Tibial artery (tissue), 4 donors: ENCODE measurements at places on chromosomes 1 and 21.
A peak's percentile ranks its signal among the peaks of the same experiment; 100 is the strongest.

DNA sequence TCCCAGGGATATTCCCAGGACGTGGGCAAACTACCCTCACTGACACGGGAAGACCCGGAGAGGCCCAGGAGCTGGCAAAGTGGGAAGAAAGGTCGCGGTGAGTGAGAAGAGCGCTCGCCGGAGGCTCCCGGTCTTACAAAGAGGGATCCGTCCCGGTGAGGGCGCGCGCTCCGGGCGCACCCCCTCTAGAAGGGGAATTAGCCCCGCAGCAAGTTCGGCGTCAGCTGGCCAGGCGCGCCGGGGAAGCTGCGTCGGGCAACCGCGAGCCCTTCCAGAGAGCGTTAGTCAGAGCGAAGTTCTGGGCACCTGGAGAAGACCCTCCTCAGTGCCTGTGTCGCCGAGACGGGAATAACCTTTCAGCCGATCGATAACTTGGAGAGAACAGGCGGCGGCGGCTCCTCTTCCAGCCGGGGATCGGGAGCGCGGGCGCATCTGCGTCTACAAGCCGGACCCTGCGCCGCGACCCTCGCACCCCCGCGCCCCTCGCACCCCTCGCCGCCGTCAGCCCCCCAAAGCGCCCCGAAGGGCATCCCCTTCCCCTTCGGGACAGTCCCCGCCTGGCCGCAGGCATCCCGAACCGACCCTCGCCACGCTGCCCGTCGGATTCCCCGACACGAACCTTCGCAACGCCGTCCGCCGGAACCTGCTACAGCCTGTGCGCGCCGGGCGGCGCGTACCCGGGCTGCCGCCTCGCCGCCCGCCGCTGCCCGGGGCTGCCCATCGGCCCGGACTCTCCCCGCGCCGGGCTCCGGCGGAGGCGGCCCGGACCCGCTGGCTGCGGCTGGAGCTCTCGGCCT is 485 bp downstream of the SIPA1L2 start:
- peak overlapping the region; percentile 70 for H3K4me3 ChIP-seq
- H3K27me3 ChIP-seq: no peaks in the 10 kb centered on the region
- peak; percentile 38 for DNase-seq

GRCh38 chr21:44583800-44584147 is 3.4 kb upstream of the KRTAP10-5 start:
- no peaks in the 10 kb centered on the region for H3K36me3 ChIP-seq
- no peak overlapping the region for H3K4me3 ChIP-seq
- H3K27ac ChIP-seq: no peak overlapping the region
- no peaks in the 10 kb centered on the region for H3K27me3 ChIP-seq

DNA sequence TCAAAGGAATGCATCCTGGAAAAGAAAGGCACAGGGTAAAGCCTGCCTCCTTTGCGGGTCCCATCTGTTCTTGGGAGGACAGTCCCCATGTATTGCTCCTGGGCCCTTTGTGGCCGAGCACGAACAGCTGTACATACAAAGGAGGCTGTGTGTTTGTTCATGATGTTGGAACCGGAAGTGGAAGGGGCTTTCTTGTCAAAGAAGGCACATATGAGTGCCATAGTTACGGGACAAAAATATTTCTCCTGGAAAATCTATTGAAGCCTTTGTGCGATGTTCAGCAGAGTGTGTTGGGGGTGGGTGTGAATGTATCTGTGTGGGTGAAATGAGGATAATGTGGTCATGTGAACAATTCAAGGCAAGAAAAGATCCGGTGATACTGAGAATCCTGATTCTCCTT is 297.6 kb downstream of the DISC1 start:
- H3K36me3 ChIP-seq: no peaks in the 10 kb centered on the region
- H3K27me3 ChIP-seq: no peaks in the 10 kb centered on the region
- H3K4me3 ChIP-seq: no peak overlapping the region
- no peak overlapping the region for H3K27ac ChIP-seq

DNA sequence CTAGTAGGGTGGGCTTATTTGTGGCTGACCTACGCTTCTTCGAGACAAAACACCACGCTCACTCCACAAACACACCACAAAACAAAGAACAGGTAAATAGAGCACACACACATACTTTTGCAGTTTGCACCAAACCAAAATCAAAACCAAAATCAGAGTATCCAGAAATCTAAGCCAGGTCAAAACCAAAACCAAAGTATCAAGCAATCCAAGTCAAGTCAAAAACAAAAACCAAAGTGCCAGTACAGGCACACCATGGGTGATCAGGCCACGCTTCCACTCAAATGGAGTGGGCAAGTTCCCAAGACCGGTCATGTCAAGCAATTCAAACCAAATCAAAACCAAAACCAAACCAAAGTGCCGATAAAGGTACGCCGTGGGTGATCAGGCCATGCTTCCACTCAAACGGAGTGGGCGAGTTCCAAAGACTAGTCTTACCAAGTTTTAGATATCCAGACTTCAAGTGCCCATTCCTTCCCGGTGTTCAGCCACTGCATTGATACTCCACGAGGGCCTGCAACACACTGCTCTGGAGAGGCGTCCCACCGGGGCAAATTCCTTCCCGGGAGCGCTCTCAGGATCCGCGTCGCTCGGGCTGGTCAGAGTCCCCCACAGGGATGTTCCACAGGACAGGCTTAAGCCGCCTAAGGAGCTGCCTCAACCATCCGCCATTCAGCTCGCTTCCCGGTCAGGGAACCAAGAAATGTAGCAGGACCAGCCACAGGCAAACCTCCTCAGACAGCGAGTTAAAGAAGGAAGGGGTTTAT is 169.1 kb downstream of the CDC7 start:
- no peak overlapping the region for H3K27ac ChIP-seq
- no peaks in the 10 kb centered on the region for H3K27me3 ChIP-seq
- no peak for DNase-seq
- no peaks in the 10 kb centered on the region for H3K36me3 ChIP-seq

DNA sequence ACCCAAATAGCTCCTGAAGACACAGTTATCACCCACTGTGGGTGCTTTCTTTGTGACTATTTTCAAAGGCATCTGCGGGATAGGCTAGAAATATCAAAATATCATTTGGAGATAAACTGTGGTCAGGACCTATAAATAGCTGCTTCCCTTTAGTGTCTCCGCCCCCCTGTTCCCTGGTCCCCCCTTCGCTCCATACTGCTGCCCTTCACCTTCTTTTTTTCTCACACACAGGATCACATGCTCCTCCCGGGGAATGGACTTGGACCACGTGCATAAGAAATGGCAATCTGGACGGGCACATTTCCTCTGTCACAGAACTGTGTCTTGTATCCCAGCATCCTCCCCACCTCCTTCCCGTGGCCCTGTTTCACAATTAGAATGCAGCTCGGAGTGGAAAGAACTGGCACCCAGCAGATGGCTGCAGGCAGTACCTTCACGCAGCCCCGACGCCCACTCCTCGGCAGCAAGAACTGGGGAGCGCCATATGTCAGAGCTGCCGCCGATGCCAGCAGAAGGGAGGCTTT is 68.8 kb upstream of the SSX2IP start:
- peak; percentile 69 for DNase-seq
- H3K27me3 ChIP-seq: no peaks in the 10 kb centered on the region
- no peak overlapping the region for H3K27ac ChIP-seq
- H3K4me3 ChIP-seq: peak overlapping the region; percentile 31
- no peaks in the 10 kb centered on the region for H3K4me1 ChIP-seq
- no peaks in the 10 kb centered on the region for H3K36me3 ChIP-seq

DNA sequence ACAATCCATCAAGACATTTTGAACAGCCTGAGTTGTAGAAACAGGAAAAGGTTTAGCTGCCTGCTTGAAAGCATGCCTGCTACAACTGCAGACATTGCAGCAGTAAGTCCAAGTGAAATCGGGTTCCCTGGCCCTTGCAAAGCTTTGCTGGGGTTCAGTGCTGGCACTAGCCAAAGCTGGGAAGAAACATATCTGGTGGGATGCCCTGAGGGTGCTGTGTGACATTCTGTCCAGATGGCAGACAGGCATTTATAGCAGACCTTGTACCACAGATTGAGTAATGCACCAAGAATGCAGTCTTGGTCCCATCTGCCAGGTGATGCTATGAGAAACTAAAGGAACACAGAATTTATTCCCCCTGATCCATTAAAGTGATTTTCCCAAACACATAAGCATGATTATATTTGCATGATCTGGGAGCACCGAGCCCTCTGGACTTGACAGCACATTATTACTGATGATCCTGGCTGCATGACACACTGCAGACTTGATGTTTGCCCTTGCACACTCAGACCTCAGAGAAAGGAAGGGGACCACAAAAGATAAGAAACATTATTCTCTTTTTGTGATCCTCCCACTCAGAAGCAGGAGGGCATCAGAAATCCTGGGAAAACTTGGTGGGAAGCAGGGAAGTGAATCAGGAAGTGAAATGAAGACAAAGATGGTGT is 223.7 kb upstream of the FAM78B start:
- H3K36me3 ChIP-seq: no peaks in the 10 kb centered on the region
- no peaks in the 10 kb centered on the region for H3K27me3 ChIP-seq
- no peak overlapping the region for H3K27ac ChIP-seq
- no peak for DNase-seq
- H3K4me3 ChIP-seq: no peak overlapping the region

DNA sequence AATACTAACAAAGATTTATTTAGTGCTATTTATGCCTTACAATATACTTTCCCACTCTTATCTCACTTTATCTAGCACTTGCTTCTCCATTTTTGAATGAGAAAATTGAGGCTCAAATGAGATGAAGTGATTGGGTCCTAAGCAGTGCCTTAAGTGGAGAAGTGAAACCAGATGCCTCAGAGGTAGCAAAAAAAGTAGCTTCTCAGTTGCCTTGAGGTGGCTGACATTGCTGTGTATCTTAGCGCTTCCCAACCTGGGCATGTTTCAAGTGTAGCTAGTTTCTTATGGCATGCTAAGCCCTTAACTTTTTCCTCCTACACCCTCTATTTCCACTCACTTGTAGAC is 390.4 kb downstream of the OMA1 start:
- no peak overlapping the region for H3K27ac ChIP-seq
- no peak overlapping the region for H3K4me3 ChIP-seq
- H3K36me3 ChIP-seq: no peaks in the 10 kb centered on the region
- no peaks in the 10 kb centered on the region for H3K4me1 ChIP-seq

DNA sequence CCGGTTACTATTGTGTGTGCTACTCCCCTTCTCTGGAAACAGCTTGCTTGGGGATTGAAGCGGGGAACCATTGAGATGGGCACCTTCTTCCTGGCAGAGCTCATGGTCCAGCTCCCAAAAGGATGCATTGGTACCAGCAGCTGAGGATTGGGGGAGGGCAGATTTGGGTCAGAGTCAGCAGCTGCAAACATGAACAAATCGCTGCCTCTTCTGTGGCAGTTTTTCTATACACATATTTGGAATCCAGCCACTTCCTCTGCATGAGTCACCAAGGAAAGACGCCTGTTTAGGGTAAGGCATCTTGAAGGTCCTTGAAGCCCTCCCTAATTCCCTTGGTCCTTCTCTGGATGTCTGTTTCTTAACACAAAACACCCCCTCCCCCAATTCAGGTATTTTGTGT is 104.7 kb downstream of the DAB1 start:
- no peaks in the 10 kb centered on the region for H3K36me3 ChIP-seq
- H3K4me3 ChIP-seq: no peak overlapping the region
- no peaks in the 10 kb centered on the region for H3K4me1 ChIP-seq
- H3K27me3 ChIP-seq: no peaks in the 10 kb centered on the region
- H3K27ac ChIP-seq: no peak overlapping the region

DNA sequence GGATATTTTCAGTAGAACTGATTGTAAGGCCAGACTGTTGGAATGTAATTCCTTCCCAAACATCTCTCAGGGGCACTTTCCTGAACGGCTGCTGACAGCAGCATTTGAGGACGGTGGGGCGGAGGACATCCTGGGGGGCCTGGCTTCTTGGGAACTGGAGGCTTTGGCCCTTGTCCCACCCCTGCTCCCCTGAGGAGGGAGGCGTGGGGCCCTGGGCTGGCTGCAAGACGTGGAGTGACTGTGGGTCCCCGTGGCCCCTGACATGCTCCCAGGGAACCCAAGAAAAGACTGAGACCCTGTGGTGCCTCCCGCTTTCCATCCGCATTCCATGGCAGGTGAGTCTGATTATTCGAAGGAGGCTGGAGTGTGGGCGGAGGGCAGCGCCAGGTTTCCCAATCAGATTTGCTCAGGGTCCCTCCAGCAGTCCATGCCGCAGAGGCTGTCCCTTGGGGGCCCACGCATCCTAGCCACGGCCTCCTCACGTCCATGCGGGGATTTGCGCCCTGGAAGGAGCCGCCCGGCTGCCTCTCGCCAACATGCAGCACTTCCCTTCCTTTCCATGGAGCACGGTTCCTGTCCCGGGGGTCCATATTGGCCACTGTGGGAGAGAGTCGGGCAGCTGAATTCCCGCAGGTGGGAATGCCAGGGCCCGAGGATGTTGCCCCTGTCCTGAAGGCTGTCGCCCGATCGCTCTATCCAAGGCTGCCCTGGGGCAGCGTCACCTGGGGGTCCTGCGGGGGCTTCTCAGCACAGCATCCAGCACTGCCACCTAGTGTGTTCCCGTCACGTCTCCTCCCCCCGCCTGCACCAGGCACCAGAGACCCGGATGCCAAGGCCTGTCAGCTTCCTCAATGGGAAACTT is 69.0 kb downstream of the FAAP20 start:
- H3K27ac ChIP-seq: peak overlapping the region; percentile 19
- no peak overlapping the region for H3K4me3 ChIP-seq
- no peaks in the 10 kb centered on the region for H3K4me1 ChIP-seq
- no peak for DNase-seq
